ENCODE measurements at places on chromosomes 5 and 9. TPM values are rescaled to one million over a fixed set of nuclear protein-coding genes. Genes with fewer than 3 reads are reported as not detected.

The SECISBP2 gene
- 19.7 TPM for total RNA-seq

The TAF11L10 gene
- total RNA-seq, result not detected

The ESM1 gene
- not detected for total RNA-seq

The HAND1 gene
- total RNA-seq, result 0.23 TPM

The DNAH5 gene
- total RNA-seq, result 2.3 TPM

The CCL27 gene
- not detected for total RNA-seq

The ECPAS gene
- 44.3 TPM for total RNA-seq

The DNAJB5 gene
- total RNA-seq, result 6.2 TPM

The TLR4 gene
- 0.13 TPM for total RNA-seq

The BTNL3 gene
- total RNA-seq, result not detected

The FOXD4L6 gene
- total RNA-seq, result not detected

The PCDHGA4 gene
- total RNA-seq, result 0.14 TPM

The NSMF gene
- 48.9 TPM for total RNA-seq

The EFCAB9 gene
- not detected for total RNA-seq

The OMD gene
- not detected for total RNA-seq

The GFPT2 gene
- 62.8 TPM for total RNA-seq

The ARL14EPL gene
- not detected for total RNA-seq

The SLC6A7 gene
- total RNA-seq, result not detected

The HRCT1 gene
- not detected for total RNA-seq

The FGF1 gene
- 0.29 TPM for total RNA-seq

The RGMB gene
- 8.1 TPM for total RNA-seq

The SOX30 gene
- total RNA-seq, result not detected

The TRAF2 gene
- total RNA-seq, result 60.1 TPM

The RALGPS1 gene
- 2.4 TPM for total RNA-seq

The WDR36 gene
- 14.6 TPM for total RNA-seq

The LYSMD3 gene
- total RNA-seq, result 8.7 TPM

The SMIM33 gene
- not detected for total RNA-seq

The KLHL3 gene
- 0.28 TPM for total RNA-seq

The PWWP2A gene
- total RNA-seq, result 8.3 TPM

The VCAN gene
- total RNA-seq, result 10.5 TPM

The CDKN2A gene
- 0.23 TPM for total RNA-seq

The HTR4 gene
- not detected for total RNA-seq

The SPATA31C2 gene
- total RNA-seq, result not detected

The SLC25A2 gene
- total RNA-seq, result not detected

The PCDHGA8 gene
- 0.02 TPM for total RNA-seq

The PRDM9 gene
- total RNA-seq, result not detected

The LRRC19 gene
- not detected for total RNA-seq

The UHRF2 gene
- total RNA-seq, result 30.5 TPM

The MARVELD2 gene
- total RNA-seq, result 2.7 TPM

The SPINK1 gene
- total RNA-seq, result 0.73 TPM

The TLX3 gene
- not detected for total RNA-seq

The SPATA31A3 gene
- total RNA-seq, result not detected

The MSX2 gene
- 5.6 TPM for total RNA-seq
